ENCODE measurements at places on chromosomes 1 and 21. TPM values are rescaled to one million over a fixed set of nuclear protein-coding genes. Genes with fewer than 3 reads are reported as not detected.

- DNase-seq, result peak; percentile 74
Observed at GRCh38 chr1:113929750-113930498, 800 bp downstream of the HIPK1 start.

DNA sequence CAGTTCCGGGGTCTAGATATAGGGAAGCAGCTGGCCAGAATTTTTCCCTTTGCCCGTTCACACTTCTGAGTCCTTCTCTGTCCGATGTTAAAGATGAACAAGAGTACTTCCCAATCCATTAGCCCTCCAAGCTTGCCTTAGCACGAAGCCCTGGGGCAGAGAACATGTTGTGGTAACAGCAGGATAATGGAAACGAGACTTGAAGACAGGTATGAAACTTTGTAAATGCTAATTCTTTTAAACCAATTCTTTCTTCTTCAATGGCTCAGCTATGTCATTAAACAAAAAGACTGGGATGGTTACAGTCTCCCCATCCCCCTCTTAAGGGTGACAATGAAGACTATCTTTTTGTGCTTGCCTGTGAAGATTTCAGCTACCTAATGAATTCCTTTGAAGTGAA, 218.5 kb downstream of the PLA2G4A start:
- DNase-seq, result no peak

- no peak for DNase-seq
Observed at GRCh38 chr1:27571439-27572018, 32.4 kb downstream of the AHDC1 start.

- DNase-seq, result peak; percentile 94
Observed at GRCh38 chr1:159881622-159882526, 18.1 kb downstream of the CFAP45 start.

DNA sequence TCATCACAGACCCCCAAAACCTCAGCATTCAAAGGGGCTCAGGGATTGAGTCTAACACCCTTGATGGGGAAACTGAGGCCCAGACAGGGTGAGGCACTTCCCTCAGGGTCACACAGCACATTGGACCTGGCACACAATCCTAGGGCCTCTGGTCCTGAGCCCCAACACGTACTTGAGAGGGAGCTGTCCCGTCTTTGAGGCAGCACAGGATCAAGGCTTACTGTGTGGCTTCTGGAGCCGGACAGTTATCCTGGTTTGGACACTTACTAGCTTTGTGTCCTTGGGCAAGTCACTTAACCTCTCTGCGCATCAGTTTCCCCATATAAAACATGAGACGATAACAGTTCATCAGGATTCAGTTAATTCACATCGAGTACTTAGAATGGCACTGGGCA, 26.5 kb downstream of the RUNX3 start:
- no peak for DNase-seq

- no peak for DNase-seq
Observed at GRCh38 chr1:21836010-21836409, 23.9 kb downstream of the LDLRAD2 start.

The OR2M3 gene
- not detected for total RNA-seq

The SH3BP5L gene
- total RNA-seq, result 46.4 TPM
